ENCODE measurements at places on chromosomes 11 and 22. TPM values are rescaled to one million over a fixed set of nuclear protein-coding genes. Genes with fewer than 3 reads are reported as not detected.

KBTBD3 gene
- 3.6 TPM for total RNA-seq

DCHS1 gene
- 41.8 TPM for total RNA-seq

DBX1 gene
- not detected for total RNA-seq

KCNJ1 gene
- not detected for total RNA-seq

PHLDA2 gene
- total RNA-seq: 4.9 TPM

LDHAL6A gene
- not detected for total RNA-seq

Data from endothelial cell of coronary artery (primary cell).